Activated CD8-positive, alpha-beta T cell treated with anti-CD3 and anti-CD28 coated beads, Interleukin-2, amount 10 ng/mL, durations not matched to agents 7 days and 5 days (primary cell): ENCODE measurements at places on chromosomes 6 and 20. TPM values are rescaled to one million over a fixed set of nuclear protein-coding genes. Genes with fewer than 3 reads are reported as not detected.

DNA sequence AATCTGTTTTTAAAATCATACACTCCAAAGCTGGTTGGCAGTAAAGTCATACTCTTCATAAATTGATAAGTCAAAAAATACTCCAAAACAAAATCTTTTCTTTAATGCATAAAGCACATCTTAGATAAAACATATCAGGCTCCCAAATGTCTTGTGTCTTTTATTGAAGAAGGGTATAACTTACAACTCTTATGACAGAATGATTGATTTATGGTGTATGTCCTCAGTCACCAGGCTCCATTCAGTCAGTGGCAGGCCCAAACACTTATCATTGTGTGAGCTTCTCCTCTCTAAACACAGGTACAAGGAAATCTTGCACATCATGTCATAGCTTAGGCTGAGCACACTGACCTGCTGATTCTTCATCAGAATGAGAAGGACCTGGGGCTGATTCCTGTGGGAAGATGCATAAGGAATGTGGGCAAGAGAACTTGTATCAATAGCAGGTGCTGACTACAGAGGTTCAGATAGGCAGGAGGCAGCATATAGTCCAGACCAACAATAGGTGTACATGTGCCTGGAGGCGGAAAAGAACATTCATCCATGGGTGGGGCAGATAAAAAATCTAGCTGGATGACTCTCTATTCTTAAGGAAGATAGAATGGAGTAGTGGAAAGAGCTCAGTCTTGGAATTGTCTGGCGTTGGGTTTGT, 1.9 kb downstream of the CALHM5 start:
- H3K36me3 ChIP-seq, result no peaks in the 10 kb centered on the region
- peaks cover 21% of the 10 kb centered on the region for H3K27me3 ChIP-seq
- H3K4me1 ChIP-seq, result no peaks in the 10 kb centered on the region
- no peak overlapping the region for H3K27ac ChIP-seq
- no peak for DNase-seq

Gene IMPG1
- not detected for total RNA-seq

Gene RSPO3
- not detected for total RNA-seq

- H3K27me3 ChIP-seq, result peaks cover 63% of the 10 kb centered on the region
- H3K4me1 ChIP-seq, result peaks cover 18% of the 10 kb centered on the region
- no peak overlapping the region for H3K27ac ChIP-seq
Observed at GRCh38 chr6:33116841-33117711, 41.3 kb downstream of the HLA-DPB1 start.

Gene NMBR
- not detected for total RNA-seq

DNA sequence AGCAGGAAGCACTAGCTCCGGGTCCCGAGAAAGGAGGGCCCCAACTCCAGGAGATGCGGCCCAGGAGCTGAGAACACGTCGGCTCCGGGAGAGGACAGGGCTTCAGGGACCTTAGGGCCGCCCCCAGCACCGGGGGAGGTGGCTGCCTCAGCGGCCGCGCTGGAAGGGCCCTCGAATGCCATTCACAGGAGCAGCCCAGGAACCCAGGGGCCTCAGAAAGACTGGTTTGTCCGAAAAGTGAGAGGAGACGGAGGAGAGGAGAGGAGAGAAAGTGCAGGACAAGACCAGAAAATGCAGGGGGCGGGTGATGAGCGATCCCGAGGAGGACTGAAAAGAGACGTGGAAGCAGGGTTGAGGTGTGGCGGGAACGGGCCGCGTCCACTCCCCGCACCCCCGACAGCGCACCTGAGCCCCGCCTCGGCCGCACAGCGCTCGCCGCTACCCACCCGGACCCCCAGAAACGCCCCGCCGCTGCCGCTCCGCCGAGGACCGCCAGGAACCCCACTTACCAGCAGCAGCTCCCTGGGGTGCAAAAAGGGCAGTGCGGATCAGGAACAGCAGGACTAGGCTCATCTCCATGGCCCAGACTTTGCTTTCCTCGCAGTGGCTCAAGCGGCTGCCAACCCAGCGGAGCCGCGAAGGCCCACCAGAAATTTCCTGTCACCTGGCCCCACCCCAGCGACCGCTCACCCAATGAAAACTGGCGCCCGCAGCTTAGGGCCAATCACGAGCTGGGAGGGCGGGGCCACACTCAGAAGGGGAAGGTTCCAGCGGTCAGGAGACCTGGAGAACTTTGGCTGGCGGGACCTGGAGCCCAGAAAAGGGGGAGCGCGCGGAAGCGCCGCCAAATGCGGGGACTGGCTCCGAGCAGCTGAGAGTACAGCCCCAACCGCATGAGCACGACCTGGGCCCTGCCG, 25.4 kb downstream of the HLA-F start:
- H3K27me3 ChIP-seq, result no peaks in the 10 kb centered on the region
- peak overlapping the region; percentile 94 for H3K27ac ChIP-seq
- H3K4me1 ChIP-seq, result peaks cover 61% of the 10 kb centered on the region
- H3K36me3 ChIP-seq, result peaks cover 27% of the 10 kb centered on the region
- H3K4me3 ChIP-seq, result peak overlapping the region; percentile 98

DNA sequence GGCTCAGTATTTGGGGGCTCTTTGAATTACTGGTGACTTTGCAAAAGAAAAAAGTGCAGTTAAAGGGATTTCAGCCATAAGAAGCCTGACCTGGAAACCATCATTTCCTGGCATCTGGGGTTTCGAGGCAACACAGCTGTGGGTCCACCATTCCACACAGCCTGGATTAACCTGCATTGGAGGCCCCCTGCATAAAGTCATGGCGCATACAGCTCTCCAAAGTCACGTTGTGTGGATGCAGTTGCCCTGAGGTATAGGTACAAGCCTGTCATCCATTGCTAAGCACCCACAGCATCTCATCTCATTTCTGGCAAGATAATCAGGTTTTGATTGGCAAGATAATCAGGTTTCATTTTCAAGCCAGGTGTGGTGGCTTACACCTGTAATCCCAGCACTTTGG, 54.5 kb upstream of the TAGAP start:
- peaks cover 76% of the 10 kb centered on the region for H3K4me1 ChIP-seq
- no peaks in the 10 kb centered on the region for H3K36me3 ChIP-seq
- no peaks in the 10 kb centered on the region for H3K27me3 ChIP-seq
- H3K4me3 ChIP-seq, result peak overlapping the region; percentile 58

Gene KCNK16
- total RNA-seq, result not detected

Gene PTGIS
- 2.5 TPM for total RNA-seq

Gene EMILIN3
- total RNA-seq, result not detected

- H3K36me3 ChIP-seq, result no peaks in the 10 kb centered on the region
- DNase-seq, result no peak
- no peak overlapping the region for H3K27ac ChIP-seq
- H3K4me3 ChIP-seq, result no peak overlapping the region
Observed at GRCh38 chr6:163773646-163774045, 359.1 kb downstream of the QKI start.

- H3K27ac ChIP-seq, result no peak overlapping the region
- no peaks in the 10 kb centered on the region for H3K36me3 ChIP-seq
- H3K4me1 ChIP-seq, result no peaks in the 10 kb centered on the region
- no peak overlapping the region for H3K4me3 ChIP-seq
- no peak for DNase-seq
Observed at GRCh38 chr20:11766961-11767360, 150.7 kb upstream of the BTBD3 start.

GRCh38 chr6:30013291-30013922, 47.7 kb upstream of the POLR1H start:
- H3K27me3 ChIP-seq, result no peaks in the 10 kb centered on the region

- no peak overlapping the region for H3K4me3 ChIP-seq
- peaks cover 6% of the 10 kb centered on the region for H3K27me3 ChIP-seq
- H3K36me3 ChIP-seq, result no peaks in the 10 kb centered on the region
- no peaks in the 10 kb centered on the region for H3K4me1 ChIP-seq
- no peak for DNase-seq
Observed at GRCh38 chr6:170038708-170039107, 252.2 kb downstream of the DLL1 start.
